ENCODE measurements at places on chromosomes 2 and 18.

DNA sequence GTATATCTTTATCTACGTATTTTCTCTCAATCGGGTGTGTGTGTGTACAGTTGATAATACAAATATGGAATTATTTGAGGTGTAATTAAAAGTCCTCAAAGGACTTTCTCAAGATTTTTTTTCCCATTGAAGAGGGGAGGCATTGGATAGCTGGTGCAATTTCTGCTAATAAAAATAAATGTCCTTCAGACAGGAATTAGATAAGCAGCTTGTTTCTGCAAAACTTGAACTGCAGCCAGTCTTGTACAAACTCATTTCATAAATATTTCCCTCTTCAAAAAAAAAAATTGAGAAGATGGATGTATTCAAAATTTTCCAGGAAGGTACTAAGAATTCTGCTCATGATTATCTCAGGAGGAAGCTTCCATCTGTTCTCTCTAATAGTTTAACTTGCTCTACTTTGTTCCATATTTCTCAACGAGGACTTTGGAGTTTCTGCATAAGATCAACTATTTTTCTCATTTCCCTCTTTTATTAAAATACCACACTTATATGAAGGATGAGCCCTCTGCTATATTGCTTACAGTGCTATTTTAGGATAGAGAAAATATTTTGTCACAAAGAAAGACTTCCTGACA lies 33.0 kb upstream of the GLS start:
- no peak for DNase-seq

- no peak for DNase-seq
Measured at GRCh38 chr18:74510770-74511095, 14.6 kb downstream of the CNDP2 start.

GRCh38 chr18:24672165-24672941 lies 211.9 kb downstream of the HRH4 start:
- no peak for DNase-seq

GRCh38 chr2:23494286-23494685 lies 109.3 kb downstream of the KLHL29 start:
- no peak for DNase-seq

DNA sequence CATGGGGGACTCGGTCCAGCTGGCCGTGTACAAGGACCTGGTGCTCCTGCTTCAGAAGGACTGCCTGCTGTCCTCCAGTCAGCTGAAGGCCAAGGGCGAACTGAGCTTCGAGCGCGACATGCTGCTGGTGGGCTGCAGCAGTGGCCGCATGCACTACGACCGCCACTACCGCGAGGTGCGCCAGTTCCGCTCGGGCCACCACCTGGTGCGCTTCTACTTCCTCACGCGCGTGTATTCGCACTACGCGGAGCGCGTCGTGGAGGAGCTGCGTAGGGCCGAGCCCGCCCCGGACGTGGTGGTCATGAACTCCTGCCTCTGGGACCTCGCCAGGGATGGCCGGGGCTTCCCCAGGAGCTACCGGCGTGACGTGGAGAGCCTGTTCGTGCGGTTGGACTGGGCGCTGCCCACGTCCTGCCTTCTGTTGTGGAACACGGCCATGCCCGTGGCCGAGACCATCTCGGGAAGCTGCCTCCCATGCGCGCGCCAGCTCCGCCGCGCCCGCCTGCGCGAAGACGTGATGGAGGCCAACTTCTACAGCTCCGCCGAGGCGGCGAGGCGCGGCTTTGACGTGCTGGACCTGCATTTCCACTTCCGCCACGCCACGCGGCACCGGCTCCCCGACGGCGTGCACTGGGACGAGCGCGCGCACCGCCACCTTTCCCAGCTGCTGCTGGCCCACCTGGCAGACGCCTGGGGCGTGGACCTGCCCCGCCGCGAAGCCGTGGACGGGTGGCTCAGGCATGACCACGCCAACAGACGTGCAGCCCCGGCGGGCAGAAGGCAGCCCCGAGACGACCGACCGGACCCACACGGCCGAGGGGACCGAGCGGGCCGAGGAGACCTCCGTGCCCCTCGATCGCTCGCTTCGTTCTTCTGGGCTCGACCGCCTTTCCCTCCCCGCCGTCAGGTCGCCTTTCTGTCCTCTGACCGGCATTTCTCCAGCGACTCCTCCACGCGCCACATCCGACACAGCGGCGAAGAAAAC lies 293.9 kb upstream of the ERBB4 start:
- no peak for DNase-seq

- no peak for DNase-seq
Measured at GRCh38 chr18:2451556-2451955, 119.7 kb downstream of the METTL4 start.

DNA sequence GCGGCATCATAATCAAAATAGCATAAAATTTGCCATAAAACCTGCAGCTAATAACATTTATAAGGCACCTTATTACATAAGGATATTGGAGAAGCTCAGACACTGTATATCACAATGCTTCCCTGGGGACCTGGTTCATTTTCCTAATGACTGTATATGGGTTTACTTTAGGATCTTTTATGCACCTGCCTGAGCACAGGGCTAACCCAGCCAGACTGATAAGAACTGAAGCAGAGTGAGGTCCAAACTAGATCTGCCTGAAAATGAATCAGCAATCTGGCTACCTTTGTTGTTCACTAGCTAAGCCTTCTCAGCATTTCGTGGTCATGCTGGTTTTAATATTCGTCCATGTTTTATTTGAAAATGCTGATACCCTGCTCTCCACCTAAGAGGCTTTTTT lies 1922.3 kb upstream of the CELF4 start:
- DNase-seq: no peak

DNA sequence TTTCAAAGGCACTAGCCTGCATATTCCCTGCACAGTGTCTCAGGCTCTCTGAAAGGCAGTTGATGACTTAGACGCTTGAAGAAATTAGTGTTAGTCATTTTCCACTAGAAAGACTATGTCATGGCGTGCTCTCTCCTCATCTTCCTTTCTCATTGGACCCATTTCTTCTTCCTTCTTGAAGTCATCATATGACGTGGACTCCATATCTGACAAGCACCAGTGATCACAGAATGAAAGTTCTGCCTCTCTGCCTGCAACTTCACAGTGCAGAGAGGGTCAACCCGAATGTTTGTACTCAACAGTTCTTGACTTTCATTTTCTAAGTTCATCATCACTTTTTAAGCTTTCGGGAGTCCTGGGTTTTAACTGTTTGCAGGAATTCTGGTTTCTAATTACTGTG lies 63.7 kb upstream of the CYRIA start:
- DNase-seq: no peak

DNA sequence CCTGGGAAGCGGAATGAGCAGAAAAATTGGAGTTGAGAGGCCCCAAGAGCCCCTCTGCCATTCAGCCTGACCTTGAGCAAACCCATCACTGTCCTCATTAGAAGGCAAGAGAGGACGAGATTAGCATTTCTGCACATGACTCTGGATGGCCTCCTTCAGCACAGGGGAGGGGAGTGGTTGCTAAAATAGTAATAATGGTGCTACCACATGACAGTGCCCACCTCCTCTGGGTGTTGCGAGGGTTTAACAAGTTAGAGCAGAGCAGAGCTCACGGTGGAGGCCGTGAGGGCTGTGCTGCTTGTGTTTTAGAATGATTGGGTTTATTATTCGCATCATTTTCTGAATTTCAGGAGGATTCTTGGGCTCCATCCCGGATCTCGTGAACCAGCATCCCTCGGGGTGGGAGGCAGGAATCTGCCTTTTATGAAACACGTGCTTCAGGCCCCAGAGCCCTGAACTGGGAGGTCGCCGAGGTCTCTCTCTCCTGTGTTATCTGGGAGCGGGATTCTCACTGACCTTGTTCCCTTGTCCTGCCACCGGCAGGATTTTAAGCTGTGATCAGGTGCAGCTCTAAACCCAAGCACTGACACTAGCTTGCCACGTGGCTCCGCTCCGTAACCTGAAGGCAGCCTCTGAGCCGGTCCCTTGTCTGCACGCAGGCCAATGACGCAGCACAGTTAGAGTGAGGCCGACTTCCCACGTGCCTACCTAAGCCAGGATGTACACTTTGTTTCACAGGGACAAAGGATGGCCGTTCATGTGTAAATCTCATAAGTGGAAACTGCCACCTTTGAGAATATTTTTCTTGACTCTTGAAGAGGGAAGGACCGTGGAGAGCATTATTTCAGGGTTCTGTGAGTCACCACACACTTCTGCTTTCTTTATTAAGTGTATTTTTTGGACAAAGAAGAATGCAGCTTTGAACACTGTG lies 142.3 kb downstream of the ACOXL start:
- no peak for DNase-seq

- DNase-seq: no peak
Measured at GRCh38 chr18:70981400-70982140, 692.7 kb downstream of the SOCS6 start.

GRCh38 chr2:167924556-167924955 lies 322.8 kb downstream of the STK39 start:
- DNase-seq: no peak

DNA sequence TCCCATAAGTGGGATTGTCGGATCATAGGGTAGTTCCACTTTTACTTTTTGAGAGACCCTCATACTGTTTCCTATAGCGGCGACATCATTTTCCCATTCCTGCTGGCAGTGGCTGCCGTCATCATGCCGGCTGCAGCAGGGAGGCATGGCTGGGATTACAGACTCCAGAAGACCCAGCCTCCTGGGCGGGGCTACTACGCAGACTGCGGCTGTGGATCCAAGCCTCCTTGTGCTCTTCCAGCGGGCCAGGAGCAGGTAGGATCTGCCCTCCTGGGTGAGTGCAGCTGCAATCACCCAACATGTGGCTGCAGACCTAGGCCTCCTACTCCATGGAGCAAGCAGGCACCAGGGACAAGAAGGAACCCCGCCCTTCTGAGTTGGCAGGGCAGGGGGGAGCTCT lies 359.2 kb downstream of the GALR1 start:
- DNase-seq: no peak

GRCh38 chr2:3102922-3103569 lies 274.6 kb downstream of the EIPR1 start:
- no peak for DNase-seq

DNA sequence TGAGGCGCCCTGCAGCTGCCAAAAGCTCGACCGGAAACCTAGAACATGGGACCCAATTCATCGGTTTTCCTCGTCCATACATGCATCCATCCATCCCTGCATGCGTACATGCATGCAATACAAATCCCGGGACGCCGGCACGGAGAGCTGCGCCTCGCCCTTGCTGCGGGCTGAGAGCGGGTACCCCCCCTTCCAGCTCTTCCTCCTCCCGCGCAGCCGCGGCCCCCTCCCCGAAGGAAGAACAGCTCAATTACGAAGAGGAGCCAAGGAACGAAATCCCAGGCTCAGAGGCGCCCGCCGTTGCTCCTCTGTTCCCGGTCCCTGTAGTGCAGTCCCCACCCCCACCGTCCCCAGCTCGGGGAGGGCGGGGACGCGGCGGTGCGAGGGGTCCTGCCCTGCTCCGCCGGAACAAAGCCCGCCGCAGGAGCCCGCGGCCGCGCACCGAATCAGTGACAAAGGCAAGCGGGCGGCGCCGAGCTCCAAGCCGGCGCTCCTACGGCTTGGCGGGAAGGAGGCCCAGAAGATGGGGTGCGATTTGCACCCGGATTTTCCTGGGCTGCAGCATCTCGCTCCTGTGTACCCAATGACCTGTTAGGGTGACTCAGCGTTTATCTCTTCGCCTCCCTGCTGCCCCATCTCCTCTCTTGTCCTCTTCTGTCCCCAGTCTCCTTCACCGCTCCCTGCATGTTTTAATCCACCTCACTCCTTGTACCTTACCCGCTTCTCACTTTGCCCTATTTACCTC lies 8.9 kb upstream of the POU3F3 start:
- no peak for DNase-seq

DNA sequence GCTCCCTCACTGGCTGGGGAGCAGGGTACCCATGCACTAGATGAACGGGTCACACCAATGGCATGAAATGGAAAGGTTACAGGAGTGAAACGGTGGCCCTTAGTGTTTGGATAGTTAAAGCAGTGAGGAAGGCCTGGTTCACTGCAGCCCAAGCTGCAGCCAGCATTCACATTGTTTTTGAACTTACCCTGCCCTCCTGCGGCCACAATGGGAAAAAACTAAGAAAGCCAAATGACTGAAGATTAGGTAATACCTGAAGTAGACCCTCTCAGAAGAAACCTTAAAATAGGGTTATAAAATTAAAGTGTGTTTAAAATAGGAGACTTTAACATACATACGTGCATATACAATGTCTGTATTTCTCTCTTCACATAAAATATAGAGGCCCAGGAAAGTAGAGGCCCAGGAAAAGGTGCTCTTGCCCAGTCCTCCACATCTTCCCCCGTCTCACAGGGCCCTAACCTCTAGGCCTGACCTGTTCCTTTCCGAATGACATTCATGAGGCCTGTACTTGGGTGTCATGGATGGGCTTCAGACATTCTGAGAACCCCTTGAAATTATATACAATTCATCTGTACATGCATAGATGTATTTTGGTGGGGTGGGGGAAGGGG lies 33.3 kb downstream of the DOK1 start:
- DNase-seq: peak; percentile 53

DNA sequence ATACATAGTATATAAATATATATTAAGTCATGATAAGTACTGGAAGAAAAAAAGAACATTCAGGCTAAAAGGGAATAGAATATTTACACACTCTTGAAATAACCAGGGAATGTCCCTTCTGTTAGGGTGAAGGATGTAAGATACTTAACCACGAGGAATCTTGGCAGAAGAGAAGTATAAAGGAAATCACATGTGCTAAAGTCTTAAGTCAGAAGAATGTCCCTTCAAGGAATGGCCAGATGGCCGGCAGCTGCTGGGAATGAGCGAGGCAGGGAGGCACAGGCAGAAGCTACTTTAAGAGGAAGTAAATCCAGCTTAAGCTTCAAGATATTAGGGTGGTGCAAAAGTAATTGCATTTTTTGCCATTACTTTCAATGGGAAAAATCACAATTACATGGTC lies 5.5 kb downstream of the CCDC102B start:
- no peak for DNase-seq

DNA sequence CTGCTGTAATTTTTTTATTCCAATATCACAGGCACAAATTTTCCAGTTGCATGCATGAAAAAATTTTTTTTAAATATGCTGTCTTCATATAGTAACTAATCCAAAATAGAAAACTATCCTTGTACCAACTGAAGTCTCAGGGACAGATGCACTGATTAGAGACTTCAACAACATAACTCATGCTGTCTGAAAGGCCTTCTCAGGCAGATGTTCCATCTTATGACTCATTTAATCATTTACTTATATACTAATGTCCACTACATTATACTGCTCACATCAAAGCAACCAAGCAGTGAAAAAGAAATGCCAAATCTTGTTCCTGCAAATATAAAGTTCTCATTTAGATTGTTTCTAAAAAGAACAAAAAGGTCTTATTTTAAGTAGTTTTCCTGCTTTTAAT lies 53.1 kb downstream of the OLA1 start:
- no peak for DNase-seq

GRCh38 chr2:7707723-7708122 lies 790.5 kb downstream of the RNF144A start:
- no peak for DNase-seq
